ENCODE measurements at places on chromosomes 4 and X. TPM values are rescaled to one million over a fixed set of nuclear protein-coding genes. Genes with fewer than 3 reads are reported as not detected.
A peak's percentile ranks its signal among the peaks of the same experiment; 100 is the strongest.

Gene RASL11B
- 23.8 TPM for total RNA-seq

Gene AMTN
- total RNA-seq = not detected

Gene GAGE12H
- total RNA-seq = not detected

DNA sequence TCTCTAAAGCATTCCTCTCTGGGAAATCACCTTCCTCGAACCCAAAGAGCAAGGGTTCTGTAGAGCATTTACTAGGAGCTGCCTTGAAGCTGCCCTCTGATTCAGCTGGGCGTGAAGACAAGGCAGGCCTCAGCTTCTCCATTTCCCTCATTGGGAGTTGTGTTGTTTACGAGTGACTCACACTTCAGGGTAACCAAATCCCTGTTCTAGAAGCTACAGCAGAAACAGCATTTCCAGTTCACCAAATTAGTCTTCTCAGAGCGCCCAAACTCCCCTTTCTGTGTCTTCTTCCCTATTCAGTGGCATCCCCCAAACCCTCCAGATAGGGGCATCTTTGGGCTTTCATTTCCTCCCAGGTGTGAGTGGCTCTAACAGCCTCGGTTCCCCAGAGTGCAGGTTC, 863 bp upstream of the XPNPEP2 start:
- peak; percentile 26 for DNase-seq

- no peak for DNase-seq
These were observed 165.3 kb downstream of the PJA1 start for GRCh38 chrX:68999931-69000330.

GRCh38 chr4:6038711-6039110, 20.5 kb upstream of the C4orf50 start:
- no peak for DNase-seq

DNA sequence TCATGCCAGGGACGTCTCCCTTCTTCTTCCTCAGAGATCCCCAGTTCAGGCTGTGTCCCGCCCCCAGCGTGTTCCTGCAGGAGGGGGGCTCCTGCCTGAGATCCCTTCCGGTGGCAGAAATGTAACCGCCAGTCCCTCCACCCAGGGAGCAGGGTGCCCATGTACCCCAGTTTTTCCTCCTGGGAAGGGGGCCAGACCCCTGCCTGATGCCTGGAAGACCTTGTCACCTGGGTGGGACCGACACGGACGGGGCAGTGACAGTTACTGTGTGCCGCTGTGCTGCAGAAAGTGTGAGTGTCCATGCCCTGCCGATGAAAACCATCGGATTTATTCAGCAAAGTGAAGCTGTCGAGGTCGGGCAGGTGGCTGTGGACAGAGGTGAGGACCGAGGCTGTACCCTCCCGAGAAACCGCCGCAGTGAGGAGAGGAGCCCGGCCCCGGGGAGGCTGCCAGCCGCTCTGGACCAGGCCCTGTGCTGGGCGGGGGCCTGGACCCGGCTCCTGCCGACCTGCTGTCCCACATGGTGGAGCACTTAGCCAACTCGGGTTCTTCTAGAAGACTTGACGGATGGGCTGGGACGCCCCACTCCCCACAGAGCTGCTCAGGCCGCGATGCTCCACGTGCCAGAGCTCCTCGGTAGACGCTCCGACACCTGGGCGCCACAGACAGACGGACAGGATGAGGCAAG, 36.7 kb upstream of the HMX1 start:
- DNase-seq = peak; percentile 74

- DNase-seq = no peak
These were observed 44.1 kb upstream of the KDR start for GRCh38 chr4:55169352-55169961.

DNA sequence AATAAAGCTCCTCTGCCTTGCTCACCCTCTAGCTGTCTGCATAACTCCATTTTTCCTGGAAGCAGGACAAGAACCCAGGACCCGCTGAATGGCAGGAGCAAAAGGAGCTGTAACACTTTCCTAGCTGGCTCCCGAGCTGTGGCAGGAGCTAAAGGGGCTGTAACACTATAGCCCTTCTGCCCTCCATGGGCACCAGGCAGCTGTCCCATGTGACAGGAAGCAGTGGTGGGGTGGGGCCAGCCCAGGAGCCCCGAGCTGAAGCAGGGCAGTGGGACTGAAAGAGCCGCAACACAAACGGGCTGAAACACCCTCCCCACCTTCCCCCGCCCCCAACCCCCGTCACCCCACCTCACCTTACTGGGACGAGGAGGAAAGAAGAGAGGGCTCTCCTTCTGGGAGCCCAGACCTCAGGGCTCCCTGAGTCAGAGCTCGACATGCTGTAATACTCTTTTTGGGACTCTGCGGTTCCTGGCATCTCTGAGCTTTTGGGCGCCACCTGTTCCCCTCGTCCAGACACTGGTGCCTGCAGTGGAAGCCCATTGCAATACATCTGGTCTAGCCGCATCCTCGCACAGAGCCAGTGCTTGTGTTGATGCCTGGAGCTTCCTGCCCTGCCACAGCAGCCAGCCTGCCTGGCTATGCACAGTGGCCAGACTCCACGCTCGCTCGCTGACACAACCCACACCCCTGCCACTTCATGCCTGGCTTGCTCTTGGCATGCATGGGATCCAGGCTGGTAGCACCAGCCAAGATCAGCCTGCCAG, 39.4 kb downstream of the PPM1K start:
- DNase-seq = no peak

DNA sequence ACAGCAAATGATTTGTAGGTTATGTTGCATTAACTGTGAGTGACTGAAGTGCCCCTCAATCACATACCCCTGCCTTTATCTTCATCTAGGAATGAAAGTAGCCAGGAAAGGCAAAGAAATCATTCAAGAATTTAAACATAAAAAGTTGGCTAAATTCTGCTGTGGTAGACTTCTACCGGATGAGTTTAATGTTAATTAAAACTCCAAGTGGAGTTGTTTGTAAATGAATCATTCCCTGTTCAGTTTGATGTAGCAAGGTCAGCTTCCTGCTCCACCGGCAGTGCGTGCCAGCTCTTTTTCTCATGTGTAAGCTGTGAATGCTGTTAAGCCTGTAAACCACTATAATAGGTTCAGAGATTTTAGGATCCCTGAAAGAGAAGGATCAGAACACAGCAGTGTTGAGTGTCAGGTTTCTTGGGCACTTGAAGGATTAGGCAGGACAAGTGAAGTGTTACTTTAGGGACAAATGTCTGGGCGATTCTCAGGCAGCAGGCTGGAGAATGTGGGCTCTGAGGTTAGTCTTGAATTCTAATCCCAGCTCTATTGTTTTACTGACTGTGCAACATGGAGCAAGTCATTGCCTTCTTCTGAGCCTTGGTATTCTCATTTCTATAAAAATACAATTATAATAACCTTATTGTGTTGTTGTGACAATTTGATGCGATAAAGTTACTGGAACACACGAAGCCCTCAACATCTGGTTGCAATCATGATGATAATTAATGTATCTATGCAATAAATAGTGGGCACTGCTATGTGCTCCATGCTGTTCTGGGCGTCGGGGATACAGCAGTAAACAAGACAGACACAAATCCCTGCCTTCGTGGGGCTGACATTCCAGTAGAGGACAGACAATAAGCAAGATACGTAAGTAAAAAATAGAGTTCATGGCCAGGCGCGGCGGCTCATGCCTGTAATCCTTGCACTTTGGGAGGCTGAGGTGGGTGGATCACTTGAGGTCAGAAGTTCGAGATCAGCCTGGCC, 112.0 kb downstream of the SHROOM3 start:
- DNase-seq = no peak

DNA sequence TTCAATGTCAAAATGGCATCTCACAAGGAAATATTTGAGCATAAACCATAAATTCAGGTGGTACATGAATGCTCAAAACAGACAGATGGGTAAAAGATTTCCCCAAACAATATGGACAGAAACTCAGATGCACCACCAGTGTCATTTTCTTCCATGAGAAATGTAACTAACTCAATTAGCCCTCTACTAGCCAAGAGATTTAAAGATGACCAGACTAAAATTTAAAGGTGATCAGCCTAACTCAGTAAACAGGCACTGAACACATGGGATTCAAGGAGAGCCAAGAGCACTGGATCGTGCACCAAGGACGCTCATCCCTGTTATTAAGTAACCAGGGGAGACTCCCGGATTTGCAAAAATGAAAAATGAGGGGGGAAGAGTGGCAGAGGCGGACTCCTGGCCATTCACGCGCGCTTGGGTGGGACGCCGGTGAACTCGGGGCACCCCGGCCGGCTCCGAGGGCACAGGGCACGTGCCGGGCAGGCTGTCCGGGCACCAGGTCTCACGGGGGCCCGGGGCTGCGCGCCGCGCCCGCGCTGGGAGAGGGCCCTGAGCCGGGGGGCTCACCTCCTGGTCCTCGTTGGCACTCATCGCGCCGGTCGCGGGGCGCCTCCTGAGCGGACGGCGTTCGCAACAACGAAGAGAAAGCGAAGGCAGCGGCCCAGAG, 490 bp downstream of the RWDD4 start:
- DNase-seq = no peak

All from cardiac septum (tissue), 1 donor.